ENCODE measurements at places on chromosomes 11 and 22.

DNA sequence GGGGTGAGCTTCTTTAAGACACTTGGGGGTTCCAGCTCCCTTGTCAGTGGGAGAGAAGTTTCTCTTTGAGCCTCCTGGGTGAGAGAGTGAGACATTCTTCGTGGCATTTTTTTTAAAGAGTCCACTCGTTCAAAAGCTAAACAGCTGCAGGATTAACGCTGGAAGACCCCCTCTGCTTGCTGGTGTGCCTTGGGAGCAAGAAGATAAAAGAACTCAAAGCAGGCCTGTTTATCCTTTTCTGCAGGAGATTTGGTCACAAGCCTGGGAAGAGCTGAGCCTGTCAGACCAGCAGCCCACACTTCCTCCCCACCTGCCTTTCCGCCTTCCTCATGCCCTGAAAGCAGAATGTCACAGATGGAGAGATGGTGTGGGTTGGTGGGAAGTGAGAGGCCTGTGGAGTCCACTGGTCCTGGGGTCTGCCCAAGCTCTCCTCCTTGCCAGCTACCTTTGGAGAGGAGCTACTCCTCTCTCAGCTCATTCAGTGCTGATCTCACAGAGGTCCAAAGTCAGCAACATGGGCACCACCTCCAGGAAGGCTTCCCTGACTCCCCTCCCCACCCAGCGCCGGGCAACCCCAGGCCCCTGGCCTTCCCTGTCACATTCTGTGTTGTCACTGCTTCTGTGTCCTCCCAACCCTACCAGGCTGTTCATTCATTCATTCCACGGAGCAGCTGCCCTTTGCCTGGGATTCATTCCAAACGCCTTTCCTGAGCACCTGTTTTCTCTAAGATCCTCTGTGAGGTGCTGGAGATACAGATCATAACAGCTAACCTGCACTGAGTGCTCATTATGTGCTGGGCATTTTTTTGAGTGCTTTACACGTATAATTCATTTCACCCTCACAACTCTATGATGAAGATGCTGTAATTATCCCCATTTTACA lies 6.7 kb downstream of the GDPD5 start:
- no peak for DNase-seq

GRCh38 chr22:39176714-39177455 lies 24.4 kb upstream of the CBX7 start:
- DNase-seq, result no peak

DNA sequence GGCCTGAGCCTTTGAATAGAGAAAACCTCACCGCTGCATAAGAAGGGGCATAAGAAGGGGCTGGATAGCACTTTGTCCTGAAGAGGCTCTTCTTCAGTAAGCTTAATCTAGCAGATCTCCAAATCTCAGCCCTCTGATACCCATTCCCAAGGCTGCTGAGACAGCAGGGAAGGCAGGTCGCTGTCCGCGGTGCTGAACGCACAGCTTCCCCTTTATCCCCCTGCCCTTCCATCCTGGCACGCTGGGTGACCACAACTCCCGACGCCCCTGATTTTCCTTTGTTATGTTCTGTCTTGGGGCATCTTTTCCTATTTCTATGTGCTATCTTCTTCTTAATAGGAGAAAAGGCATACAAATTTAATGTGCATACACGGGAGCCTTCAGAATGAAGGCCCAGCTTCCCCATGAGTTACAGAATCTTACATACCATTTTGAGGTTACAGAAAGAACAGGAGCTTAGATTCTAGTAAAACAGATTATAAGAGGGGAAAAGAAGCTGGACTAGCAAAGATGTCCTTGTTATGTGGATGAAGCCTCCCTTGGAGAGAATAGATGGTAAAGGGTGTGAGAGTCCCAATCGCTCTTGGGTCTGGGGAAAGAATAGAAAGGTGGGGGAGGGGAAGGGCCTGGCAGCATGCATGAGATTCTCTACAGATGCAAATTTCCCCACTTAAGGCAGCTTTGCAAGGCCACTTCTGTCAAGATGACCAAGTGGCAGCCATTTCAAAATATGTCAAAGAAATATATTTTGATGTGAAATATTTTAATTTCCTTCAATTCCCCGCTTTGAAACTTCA lies 5.7 kb upstream of the SULT4A1 start:
- DNase-seq, result peak; percentile 80

GRCh38 chr22:42907404-42908373 lies 50.6 kb upstream of the ARFGAP3 start:
- DNase-seq, result peak; percentile 73
